ENCODE measurements at places on chromosomes 12 and 14. TPM values are rescaled to one million over a fixed set of nuclear protein-coding genes. Genes with fewer than 3 reads are reported as not detected.

SAMD15 gene
- 8.5 TPM for total RNA-seq

GXYLT1 gene
- total RNA-seq: 13.9 TPM

TEX52 gene
- total RNA-seq: not detected

GPRC5A gene
- 28.9 TPM for total RNA-seq

PWP1 gene
- total RNA-seq: 95.3 TPM

FAIM2 gene
- total RNA-seq: 3.0 TPM

AQP2 gene
- total RNA-seq: not detected

KRT6A gene
- total RNA-seq: not detected

ATP5F1B gene
- total RNA-seq: 370 TPM

KRT4 gene
- 0.43 TPM for total RNA-seq

PMCH gene
- total RNA-seq: 0.22 TPM

DTX1 gene
- not detected for total RNA-seq

Data from articular chondrocyte of knee joint (primary cell).